Activated naive CD8-positive, alpha-beta T cell treated with anti-CD3 and anti-CD28 coated beads, Interleukin-2, amount 10 ng/mL, durations not matched to agents 7 days and 5 days (primary cell): ENCODE measurements at places on chromosomes 1 and 21.

GRCh38 chr1:154878371-154879037 lies 8.4 kb upstream of the KCNN3 start:
- peak; percentile 80 for DNase-seq

DNA sequence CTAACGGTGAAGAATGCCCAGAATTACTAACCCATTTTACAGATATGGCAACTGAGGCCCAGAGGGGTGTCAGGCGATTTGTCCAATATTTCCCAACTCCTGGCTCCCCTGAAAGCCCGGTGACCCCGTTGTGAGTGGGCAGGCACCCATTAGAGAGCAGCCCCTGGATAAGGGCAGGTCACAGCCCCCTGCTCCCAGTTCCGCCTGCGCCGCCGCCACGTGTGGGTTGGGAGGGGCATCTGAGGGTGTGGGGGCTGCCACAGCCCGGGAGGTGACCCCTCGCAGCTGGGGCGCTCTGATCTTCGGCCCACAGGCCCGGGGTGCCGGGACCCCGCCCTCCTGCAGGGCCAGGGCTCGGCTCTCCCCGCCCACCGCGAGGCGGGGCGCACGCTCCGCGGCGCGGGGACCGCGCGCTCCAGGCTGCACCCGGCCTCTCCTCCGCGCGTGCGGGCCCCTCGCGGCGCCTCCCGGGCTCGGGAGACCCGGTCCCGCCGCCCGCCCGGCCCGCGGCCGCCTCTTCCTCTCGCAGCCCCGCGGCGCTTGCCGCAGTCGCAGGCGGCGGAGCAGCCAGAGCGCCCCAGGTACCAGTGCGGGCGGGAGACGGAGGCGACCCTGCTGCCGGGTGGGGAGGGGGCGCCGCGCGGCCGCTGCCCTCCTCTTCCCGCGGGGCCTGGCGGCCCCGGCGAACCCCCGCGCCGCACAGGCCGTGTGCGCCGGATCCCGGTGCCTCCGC lies at the start of gene HTR6:
Gene HTR6 (plus strand): TSS at position 423 of the 733 bp plus-strand sequence. CDS start 879 bp downstream, outside the sequence.
- DNase-seq, result peak; percentile 53

GRCh38 chr21:36089946-36090345 lies 20.1 kb downstream of the CBR1 start:
- no peak for DNase-seq

GRCh38 chr1:103435443-103435842 lies 90.1 kb upstream of the RNPC3 start:
- no peak for DNase-seq

DNA sequence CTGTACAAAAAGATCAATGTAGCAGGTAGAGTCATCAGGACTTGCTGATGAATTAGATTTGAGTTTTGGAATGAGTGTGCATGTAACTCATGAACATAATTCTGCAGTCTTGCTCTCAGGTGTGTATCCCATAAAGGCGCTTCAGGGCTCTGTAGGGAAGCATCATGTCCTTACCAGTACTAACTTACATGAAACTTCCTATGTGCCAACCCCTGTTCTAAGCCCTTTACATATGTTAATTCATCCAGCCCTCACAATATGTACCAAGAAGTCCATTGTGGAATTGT lies 2.1 kb upstream of the FCRLB start:
- DNase-seq, result no peak

- DNase-seq, result no peak
Observed at GRCh38 chr21:34126269-34126668, 52.9 kb downstream of the MRPS6 start.

DNA sequence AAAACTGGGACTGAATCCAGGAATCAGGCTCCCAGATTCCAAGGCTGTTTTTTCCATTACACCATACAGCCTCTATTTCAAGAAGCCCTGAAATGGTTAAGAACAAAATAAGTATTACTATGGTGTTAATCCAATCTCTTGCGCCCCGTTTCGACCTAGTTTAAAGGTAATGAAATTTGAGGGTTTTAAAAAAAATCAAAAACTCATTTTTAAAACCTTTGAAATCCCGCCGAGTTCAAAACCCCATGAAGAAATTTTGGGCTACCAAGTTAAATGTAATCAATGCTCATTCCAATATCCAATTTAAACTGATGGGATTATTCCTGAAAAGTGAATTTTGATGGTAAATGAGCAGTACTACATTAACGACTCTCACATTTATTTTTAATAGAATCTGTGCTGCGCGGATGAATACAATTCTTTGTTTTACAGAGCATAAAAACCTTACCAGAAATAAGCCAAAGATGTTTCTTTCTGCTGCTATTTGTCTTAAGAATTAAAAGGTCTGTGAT lies 767 bp upstream of the EGLN1 start:
- no peak for DNase-seq

GRCh38 chr1:17890056-17890814 lies 135.1 kb downstream of the ACTL8 start:
- DNase-seq, result no peak
